ENCODE measurements at places on chromosomes 5 and 9. TPM values are rescaled to one million over a fixed set of nuclear protein-coding genes. Genes with fewer than 3 reads are reported as not detected.

DNA sequence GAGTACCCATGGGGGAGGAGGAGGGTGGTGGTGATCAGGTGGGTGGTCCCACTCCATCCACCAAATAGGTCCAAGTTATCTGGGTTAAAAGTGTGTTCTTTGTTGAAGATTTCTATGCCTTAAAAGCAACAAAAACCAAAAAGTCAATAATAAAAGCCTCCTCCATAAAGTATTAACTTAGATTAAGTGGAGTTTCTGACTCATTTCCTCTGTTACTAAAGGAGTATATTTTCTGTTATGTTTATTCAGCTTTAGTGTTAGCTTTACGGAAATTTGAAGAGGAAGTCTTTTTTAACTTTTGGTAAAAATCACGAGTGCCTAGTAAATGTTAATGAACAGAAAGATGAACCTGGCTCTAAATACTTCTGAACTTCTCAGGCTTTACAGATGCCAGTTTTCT, 17.8 kb downstream of the FBXO38 start:
- no peak for DNase-seq

DNA sequence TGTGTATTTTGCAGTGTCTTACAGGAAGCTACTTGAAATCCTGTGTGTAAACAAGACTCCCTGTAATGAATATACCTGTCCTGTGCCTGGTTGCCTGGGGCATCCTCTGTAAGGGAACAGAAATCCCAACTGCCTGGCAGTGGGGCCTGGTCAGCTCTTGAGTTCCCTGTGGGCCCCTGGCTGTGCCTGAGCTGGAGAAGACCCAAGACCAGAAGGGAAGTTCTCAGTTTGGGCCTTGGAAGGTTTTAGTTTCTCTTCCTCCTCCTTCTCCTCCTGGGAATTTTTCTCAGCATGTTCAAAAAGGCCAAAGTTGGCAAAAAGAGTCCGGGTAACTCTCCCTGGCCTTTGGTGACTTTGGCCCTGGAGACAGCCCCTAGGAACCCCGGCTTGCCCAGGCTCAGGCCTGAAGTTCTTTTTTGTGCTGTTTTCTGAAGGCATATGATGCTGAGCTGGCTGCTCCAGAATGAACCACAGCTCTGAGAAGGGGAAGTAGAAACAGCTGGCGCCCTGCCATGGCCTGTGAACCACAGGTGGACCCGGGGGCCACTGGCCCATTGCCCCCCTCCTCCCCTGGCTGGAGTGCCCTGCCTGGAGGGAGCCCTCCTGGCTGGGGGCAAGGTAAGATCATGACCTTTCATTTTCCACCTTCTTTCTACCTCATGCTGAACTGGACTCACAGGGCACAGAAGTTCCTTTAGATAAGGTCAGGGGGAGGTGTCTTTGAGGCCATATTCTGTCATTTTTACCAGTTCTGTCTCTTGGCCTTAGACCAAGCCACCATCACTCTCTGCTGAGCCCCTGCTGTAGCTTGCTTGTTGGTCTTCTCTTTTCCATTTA, 5.8 kb downstream of the TMEM268 start:
- DNase-seq: no peak

DNA sequence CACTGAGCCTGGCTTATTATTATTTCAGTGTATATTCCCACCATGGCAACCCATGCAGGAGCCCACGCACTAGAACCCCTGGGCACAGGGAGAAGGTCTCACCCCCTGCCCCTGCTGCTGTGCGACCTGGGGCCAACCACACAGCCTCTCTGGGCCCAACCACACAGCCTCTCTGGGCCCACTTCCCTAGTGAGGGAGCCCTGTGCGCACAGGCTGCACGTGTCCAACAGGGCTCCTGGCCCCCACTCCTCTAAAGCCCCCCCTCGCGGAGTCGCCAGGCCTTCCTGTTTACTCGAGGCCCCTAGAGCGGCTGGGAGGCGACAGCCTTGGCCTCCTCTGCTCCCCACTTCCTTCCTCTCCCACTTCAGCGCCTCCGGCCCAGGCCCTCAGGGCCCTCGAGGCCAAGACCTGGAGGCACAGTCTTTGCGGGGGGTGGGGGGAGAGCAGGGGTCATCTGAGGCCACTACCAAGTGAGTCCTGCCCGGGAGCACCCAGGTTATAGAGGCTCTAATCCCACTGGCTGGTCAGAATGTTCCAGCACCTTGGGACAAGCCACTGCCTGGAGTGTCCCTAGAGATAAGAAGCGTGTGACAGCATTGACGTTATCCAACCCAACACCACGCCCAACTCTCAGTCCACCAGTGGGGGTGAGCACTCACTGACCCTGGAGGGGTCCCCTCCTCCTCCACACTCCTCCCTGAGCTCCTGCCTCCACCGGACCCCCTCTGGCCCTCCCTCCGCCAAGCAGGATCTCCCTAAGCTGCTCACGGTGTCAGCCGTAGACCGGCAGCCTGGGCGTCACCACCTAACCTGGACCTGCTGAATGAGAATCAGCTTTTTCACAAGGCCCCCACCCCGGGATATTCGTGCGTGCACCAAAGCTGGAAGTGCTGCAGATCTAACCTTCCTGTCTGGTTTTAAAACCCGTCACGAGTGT, 7.9 kb upstream of the ENG start:
- no peak for DNase-seq

DNA sequence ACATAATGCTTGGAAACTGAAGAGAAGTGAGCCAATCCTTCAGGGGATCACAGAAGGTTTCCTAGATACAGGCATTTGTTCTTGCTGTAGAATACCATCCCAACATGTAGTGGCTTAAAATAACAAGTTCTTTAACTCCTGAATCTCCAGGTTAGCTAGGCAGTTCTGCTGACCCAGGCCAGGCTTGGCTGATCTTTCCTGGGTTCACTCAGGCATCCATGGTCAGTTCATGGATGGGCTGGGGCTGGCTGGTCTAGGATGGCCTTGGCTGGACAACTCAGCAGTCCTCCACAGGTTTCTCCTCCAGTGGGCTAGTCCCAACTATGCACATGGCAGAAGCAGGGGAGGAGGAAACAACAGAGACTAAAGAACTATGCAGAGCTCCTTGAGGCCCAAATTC, 37.4 kb upstream of the DENND1A start:
- DNase-seq: no peak

DNA sequence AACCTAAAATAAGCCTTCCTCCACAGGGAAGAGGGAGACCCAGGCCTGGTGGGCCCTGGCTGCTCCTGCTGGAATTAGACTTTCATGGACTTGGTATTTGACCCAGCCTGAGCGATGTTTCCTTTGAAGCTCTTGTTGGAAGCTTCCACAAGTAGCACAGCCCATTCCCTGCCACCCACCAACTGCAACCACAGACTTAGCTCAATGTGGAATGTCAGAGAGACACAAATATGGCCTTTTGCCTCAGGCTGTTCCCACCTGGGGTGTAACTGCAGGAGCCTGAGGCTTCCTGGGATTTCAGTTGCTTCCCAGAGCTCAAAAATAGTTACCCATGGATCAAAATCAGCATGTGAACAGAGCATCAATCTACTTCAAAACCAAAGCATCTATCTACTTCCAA, 70.3 kb upstream of the LHFPL2 start:
- DNase-seq: no peak

DNA sequence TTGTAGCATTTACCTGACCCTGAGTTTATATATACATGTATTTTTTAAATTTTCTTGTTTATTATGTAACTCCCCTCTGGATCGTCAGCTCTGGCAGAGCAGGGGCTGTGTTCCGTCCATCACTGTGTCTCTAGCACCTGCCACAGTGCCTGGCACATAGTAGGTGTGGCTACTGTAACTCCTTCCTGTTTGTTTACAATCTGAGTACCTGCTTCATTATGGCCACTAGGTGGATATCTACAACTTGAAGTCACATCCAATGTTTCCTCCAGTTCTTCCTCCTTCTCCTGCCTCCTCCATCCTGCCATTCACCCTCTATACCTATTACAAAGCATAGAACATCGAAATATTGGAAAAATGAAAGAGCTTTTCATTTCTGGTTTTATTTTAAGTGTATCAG, 14.2 kb upstream of the PPP1R2B start:
- no peak for DNase-seq

- DNase-seq: no peak
These were observed 18.5 kb downstream of the CD274 start for GRCh38 chr9:5468850-5469249.

GRCh38 chr5:123813264-123813663, 301.3 kb downstream of the CSNK1G3 start:
- no peak for DNase-seq

GRCh38 chr9:8800196-8800595, 1000.6 kb upstream of the DMAC1 start:
- no peak for DNase-seq

GRCh38 chr5:74763504-74763903, 3.4 kb downstream of the GFM2 start:
- no peak for DNase-seq

- no peak for DNase-seq
These were observed 262.2 kb downstream of the EFNA5 start for GRCh38 chr5:107408564-107408963.

DNA sequence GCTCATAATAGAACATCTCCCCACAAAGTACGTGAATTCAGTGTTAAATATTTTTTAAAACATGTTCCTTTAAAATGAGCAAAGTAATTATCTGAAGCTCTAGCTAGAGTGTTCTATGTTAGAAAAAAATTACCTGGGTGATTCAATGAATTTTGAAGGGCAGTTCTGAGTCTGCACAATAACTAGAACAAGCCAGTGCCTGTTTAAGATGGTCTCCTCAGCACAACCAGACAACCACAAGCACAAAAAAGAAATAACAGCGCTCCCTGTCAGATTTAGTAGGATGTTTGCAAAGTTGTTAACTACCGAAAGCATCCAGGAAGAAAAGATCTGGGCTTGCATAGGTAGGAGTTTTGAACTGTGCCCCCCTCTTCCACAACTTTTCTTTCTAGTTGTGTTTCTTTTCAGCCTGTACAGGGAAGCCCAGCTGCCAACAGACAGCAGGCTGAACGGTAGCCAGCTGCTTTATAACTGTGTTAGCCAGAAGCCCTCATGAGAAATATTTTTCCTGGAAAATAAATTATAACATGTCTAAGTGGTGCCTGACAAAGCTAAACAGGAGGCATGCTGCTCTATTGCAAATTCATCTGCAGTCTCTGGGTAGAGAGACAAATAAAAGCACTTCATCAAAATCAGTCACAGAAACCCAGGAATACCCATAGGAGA, 1026.9 kb downstream of the MAT2B start:
- no peak for DNase-seq

DNA sequence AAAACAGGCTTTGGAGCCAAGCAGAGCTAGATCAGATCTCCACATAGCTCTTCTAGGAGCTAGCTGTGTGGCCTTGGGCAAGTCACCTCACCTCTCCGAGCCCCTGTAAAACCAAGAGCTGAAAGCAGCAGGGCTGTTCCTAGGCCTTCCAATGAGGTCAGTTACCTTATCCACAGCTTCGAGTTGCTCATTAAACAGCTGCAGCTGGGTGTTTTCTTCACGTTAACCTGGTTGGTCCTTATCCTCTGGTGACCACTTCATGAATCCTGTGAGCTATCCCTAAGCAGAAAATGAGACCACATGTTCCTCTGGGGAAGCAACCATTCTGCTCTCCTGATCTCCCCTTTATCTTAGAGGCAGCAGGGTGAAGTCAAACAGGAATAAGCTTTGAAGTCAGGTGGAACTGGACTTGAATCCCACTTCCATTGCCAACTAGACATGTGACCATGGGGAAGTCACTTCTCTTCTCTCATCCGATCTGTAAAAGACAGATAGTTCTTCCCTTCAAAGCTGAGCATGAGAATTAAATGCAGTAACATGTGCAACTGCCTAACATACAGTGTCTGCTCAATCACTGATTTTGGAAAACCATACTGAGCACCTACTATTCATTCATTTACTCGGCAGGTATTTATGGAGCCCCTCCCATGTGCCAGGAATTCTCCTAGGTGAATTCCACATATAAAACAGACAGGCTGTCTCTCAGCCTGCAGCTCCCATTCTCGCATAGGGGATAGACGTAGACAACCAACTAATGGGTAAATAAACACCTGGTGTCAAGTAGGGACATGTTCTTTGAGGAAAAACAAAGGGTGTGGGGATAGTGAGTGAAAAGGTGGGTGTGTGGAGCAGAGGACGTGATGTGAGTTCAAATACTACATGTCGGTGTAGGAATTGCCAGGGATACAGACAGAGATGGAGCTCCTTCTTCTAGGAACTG, 111.7 kb upstream of the BOD1 start:
- no peak for DNase-seq

DNA sequence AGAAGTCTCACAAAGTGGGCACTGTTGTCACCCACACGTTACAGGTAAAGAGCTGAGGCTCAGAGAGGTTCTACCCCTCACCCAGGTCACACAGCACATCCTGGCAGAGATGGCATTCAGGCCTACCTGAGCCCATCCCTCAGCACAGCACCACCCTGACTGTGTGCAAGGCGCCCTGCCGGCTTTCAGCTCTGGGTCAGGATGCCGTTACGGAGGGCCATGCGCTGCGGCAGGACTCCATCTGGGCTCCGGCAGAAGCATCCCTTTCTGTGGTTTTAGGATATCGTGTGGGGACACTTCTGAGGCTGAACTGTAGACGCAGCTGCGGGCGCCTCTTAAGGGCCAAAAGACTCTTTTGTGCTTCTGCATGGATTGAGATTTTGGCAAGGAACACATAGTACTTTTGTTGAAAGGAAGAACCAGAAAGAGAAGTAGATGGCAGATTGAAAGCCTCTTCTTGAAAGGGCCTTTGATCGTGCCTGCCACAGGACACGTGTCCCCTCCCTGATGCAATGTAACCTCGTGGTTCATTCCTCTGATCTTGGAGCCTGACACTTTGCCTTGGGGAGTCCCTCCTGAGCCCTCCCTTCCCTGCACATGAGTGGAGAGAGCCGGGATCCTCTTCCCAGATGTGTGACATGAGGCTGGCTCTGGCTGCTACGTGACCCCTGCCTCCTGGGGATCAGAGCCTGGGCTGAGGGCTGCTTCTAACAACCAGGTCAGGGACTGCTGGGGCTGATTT, 31.3 kb downstream of the USP20 start:
- DNase-seq: no peak

TNIP1 gene
- 122 TPM for total RNA-seq

C9orf153 gene
- total RNA-seq: 0.52 TPM

ZNG1F gene
- 2.7 TPM for total RNA-seq

PTGR1 gene
- total RNA-seq: 611 TPM

EIF4E1B gene
- not detected for total RNA-seq

GKAP1 gene
- 4.8 TPM for total RNA-seq

CARD19 gene
- 97.5 TPM for total RNA-seq

C5orf22 gene
- total RNA-seq: 46.7 TPM

CDK5RAP2 gene
- 113 TPM for total RNA-seq

GTF3C4 gene
- total RNA-seq: 26.9 TPM

RNF224 gene
- total RNA-seq: 4.7 TPM

NKD2 gene
- 0.57 TPM for total RNA-seq

All from PC-9 (cell line).